ENCODE measurements at places on chromosomes 16 and 17.

DNA sequence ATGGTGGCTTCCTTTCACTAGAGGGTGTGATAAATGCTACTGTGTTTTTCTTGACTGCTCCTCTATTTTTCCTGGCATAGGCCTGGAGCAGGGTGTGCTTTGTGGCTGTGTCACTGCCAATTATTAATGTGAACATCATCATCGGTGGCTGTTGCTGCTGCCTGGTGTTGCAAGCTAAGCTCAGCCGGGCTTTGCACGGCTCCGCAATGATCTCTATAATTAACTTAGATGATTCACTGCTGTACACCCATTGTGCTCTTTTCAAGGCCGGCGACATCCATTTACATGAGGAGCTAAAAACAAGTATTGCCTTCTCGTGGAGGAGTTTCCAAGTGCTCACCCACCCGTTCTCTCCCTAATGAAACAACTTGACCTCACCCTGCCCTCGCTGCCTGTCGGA lies 160.1 kb upstream of the IRX3 start:
- no peak for DNase-seq

GRCh38 chr17:49334744-49335512 lies 27.1 kb downstream of the ZNF652 start:
- DNase-seq = no peak

DNA sequence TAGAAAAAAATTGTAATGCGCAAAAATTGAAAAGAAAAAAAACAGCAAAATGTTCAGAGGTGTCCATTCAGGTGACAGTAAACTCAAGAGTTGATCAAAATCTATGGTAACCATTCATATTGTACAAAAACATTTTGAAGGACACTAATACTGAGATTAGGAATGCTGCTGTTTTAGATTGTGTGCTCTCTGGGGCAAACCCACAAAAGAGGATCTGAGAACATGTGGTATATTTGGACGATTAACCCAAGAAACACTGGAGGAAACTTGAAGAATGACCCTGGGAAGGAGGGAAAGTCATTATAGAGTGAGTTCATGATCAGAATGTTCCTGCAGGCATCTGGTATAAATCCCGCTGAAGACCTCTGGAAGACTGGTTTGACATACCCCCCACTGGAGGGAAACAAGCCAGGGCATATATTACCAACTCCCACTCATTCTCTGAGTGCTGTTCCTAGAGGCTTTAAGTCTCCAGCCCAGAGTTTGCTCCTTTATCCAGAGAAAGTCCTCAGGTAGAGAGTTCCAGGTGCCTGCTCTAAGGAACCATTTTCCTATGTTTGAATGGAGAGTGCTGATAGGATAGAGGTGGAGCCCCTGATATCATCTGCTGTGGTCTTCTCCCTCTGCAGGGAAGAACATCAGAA lies 1.2 kb downstream of the KRTAP4-2 start:
- no peak for DNase-seq

- no peak for DNase-seq
Observed at GRCh38 chr17:45868276-45868675, 23.6 kb downstream of the SPPL2C start.

DNA sequence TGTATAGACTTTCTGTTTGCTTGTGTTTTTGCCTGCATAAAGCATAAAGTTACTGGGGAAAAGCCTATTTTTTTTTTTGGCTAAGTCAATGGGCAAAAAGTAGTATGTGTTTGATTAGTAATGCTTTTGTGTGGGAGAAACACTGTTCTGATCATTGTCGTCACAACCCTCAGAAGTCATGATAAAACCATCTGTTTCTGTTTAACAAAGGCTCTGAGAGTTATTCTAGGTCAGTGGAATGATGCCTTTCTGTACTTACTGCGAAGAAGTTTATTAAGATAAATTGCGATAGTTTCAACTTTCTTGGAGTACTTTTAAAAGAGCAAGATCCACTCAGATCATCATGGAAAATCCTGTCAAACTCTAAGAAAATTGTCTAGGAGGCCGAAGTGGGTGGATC lies 80.9 kb downstream of the PRKCA start:
- DNase-seq = no peak

DNA sequence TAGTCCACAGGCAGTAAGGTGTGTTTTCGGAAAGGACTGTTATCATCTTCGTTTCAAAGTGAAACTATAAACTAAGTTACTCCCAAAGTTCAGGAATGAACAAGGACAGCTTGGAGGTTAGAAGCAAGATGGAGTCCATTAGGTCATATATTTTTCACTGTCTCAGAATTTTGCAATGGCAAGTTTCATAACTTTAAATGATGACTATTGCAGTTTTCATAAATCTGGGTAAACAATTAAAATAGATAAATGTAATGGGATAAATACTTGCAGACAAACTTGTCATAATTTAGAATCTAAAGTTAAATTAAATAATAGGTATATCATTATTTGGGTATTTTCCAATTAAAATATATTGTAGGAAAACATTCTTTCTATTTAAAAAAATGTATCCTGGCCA lies 14.7 kb upstream of the TRIM25 start:
- DNase-seq = no peak

- no peak for DNase-seq
Observed at GRCh38 chr17:41547921-41548843, 20.1 kb upstream of the KRT19 start.

DNA sequence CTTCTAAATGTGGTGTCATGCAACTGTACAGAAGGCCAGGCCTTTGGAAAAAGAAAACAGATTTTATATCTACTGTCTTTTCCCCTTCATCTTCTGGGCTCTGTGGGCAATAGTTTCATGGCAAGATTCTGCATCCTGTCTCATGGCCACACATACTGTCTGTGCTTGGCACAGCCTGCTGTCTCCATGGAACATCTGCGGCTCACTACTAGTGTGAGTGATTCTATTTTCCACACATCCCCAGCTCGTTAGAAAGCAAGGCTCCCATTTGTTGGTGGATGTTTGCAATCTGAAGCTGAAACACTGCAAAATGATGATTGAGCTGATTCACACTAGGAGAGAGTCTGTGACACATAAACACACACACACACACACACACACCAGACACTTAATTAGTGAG lies 32.4 kb downstream of the CACNG3 start:
- DNase-seq = no peak

GRCh38 chr16:77590707-77591106 lies 131.6 kb upstream of the NUDT7 start:
- no peak for DNase-seq

- DNase-seq = no peak
Observed at GRCh38 chr16:8673611-8674412, 605 bp upstream of the ABAT start.

DNA sequence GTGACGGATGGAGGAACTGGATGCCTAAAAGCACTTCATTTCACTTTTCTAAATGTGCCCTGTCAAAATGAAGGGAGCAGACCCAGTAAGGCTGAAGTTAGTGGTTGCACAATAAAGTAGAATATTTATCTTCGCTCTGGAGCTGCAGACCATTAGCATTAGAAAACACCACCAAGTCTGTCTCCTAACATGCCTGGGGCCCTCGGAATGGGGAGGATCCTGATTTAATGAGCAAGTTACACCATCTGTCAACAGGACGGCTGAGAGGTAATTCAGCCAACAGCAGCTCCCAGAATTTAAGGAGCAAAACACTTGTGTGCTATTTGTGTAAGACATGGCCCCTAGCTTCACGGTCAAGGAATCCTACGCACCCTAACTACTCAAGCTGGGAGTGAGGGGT lies 22.3 kb downstream of the CA10 start:
- DNase-seq = no peak

- DNase-seq = no peak
Observed at GRCh38 chr16:57179215-57179828, 6.5 kb downstream of the PSME3IP1 start.

DNA sequence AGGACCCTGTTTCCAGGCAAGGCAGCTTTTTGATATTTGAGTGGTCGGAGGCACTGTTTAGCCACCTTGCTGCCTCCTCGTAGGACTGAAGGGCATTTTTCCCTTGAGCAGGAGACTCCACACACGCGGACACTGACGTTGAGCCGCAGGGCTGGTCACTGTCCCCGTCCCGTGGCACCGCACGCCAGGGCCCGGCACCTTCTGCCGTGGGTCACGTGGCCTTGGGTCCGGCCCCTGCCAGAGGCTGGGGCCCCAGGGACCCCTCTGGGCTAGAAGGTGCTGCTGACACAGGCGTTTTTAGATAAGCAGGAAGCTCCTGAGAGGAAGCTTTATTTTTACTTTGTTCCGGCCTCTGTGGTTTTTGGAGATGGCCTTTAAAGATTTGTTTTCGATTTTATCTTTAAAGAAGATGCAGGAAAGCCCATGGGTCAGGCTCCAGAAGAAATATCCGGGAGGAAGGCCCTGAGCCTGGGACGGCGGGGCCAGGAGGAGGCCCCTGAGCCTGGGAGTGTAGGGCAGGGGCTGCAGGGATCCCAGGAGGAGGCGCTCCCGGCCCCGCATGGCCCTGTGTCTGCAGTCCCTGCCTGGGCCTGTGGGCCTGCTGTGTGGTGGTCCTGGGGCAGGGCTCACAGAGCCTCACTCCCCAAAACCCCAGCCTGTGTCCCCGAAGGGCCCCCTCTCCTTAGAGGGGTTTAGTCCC lies 30.5 kb upstream of the GNG13 start:
- DNase-seq = no peak

- no peak for DNase-seq
Observed at GRCh38 chr17:8147141-8147804, 4.9 kb downstream of the PER1 start.

GRCh38 chr17:17757391-17757791 lies 76.1 kb downstream of the RAI1 start:
- DNase-seq = no peak

GRCh38 chr17:5785867-5786509 lies 201.7 kb upstream of the NLRP1 start:
- DNase-seq = no peak

GRCh38 chr17:39775031-39775430 lies 37.3 kb downstream of the GRB7 start:
- no peak for DNase-seq

- DNase-seq = no peak
Observed at GRCh38 chr17:48250949-48251348, 143.4 kb downstream of the SNX11 start.

- DNase-seq = no peak
Observed at GRCh38 chr16:11980136-11980844, 3.8 kb downstream of the SNX29 start.

- no peak for DNase-seq
Observed at GRCh38 chr16:21610006-21610544, 10.7 kb downstream of the METTL9 start.

DNA sequence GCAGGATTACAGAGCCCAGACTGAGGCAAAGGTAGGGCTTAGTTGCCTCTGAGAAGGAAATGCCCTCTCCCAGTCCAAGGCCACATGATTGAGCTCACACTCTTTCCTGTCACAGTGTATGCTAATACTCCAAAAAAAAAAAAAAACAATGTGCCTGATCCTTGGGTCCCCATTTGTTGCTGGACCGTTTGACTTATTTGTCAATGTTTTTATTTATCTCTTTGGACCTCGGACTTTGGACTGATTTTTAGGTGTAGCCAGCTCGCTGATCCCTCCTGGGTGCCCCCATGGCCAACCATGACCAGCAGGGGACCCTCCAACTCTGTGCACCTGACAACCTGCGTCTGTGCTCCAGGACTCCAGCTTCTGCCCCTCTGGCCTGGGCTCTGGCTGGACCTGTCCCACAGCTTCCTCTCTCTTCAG lies 622 bp upstream of the CCL16 start:
- DNase-seq = no peak

DNA sequence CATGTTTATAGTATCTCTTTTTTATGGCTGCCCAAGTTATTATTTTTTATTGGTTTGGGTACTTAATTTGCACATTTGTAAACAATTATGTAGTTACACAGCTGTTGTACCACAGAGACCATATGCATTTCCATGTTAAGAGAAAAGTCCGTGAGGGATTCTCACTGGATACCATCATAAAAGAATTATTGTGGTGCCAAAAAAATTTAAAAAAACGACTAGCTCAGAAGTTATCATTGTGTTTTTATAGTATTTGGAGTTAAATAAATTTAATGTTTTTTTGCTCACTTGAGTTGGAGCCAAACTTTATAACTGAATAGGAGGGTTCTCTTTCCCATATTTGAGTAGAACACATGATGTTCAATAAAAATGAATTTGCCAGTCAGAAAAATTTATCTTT lies 618.7 kb downstream of the WWOX start:
- no peak for DNase-seq
